Stimulated activated naive CD4-positive, alpha-beta T cell treated with Interleukin-2 at 50 U/mL for 16 hours (primary cell): ENCODE measurements at places on chromosomes 5 and 9.
A peak's percentile ranks its signal among the peaks of the same experiment; 100 is the strongest.

- DNase-seq: no peak
These were observed 84.4 kb downstream of the DAPK1 start for GRCh38 chr9:87581949-87582637.

DNA sequence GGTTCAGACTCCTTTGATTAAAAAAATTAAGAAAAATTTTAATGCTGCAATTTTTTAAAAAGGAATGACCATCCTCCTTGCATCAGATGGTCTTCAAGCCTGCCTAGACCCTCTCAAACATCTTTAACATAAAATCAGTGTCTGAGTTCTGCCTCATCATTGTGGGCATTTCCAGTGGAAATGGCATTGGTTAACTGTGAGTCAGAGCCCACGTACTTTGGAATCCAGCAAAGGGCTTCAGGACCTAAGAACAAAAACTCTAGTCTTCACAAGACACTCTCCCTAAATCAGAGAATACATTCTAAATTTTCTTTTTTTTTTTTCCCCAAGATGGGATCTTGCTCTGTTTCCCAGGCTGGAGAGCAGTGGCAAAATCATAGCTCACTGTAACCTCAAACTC lies 9.4 kb upstream of the C5orf15 start:
- no peak for DNase-seq

- DNase-seq: no peak
These were observed 1037.8 kb downstream of the NR2F1-AS1 start for GRCh38 chr5:92543201-92543600.

DNA sequence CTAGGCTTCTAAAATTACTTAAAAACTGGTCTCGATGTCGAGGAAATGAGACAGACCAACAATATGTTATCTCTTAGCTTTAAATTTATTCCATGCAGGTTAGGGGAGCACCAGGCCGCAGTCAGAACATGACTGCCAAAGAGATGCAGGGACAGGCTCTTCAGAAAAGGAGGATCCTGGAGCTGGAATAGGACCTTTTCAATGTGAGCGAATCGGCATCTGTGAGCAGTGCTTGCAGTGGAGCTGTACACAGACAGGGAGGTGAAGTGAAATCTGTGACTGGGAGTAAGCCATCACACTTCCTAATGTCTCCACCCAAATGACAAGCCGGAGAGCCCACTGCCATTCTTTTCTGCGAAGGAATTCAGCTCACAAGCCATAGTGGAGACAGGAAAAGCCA lies 78.2 kb downstream of the EFNA5 start:
- no peak for DNase-seq

DNA sequence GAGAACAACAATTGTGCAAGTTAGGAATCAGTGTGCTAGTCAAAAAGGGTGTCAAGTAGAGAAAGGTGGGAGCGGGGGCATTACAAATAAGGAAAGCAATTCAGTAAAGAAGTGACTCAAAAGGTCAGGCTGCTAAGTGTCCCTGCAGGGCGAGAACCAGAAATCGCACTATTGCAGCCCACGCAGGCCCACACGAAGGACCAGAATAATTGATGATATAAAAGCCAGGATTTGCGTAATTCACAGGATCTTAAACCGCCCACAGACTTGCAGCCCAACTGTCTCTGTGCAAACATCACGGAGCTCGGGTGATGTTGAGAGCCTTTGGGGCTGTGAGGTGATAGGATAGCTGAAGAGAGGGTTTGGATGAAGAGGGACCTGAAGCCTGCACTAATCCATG lies 349.0 kb downstream of the BRINP1 start:
- no peak for DNase-seq

GRCh38 chr5:159507661-159508060 lies 177.4 kb upstream of the IL12B start:
- no peak for DNase-seq

GRCh38 chr9:99746406-99746805 lies 75.3 kb upstream of the NR4A3 start:
- no peak for DNase-seq

GRCh38 chr5:71533615-71534014 lies 53.5 kb upstream of the MCCC2 start:
- DNase-seq: no peak

- no peak for DNase-seq
These were observed 133.0 kb downstream of the ENC1 start for GRCh38 chr5:74507370-74508005.

GRCh38 chr5:9903801-9904200 lies 273.6 kb upstream of the TAS2R1 start:
- no peak for DNase-seq

- DNase-seq: no peak
These were observed 225.3 kb downstream of the PAPPA start for GRCh38 chr9:116378873-116379272.

- no peak for DNase-seq
These were observed 615.6 kb downstream of the EBF1 start for GRCh38 chr5:158484150-158484549.

DNA sequence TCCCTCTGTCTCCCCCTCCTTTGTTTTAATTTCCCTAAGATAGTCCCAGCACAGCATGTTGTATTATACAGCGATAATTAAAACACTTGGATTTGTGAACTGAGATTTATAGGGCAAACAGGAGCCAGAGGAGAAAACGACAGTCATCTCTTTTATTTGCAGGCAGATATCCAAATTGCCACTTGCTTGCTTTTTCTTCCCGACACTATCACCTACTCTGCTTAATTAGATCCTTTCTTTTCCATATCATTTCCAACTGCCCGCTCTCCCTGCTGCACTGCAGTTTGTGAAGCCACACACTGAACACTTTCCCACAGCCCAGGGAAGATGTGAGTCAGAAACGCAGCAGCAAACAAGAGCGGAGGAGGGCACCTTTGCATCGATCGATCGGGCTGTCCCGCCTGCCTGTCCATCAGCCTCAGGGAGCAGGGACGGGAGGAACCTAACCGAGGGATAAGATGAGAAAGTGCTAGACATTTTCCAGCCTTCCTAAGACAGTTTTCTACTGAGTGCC lies 35.8 kb upstream of the SPRY4 start:
- DNase-seq: no peak

DNA sequence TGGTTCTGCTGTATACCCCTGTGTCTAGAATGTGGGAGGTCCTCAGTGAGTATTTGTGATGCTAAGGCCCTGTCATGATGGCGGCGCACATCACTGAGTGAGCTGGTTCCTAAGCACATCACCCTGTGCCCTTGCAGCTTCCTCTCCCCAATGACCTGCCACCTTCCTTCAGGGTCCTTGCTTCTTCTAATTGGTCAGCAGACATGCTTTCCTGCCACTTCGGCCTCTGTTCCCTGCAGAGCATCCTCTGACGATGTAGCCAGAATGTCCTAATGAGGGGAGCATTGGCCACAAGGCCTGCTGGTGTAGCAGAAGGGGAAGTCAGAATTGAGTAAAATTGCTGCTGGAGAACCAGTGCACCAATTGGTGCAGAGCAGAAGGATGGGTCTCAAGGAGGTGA lies 31.1 kb upstream of the ANGPTL2 start:
- no peak for DNase-seq

DNA sequence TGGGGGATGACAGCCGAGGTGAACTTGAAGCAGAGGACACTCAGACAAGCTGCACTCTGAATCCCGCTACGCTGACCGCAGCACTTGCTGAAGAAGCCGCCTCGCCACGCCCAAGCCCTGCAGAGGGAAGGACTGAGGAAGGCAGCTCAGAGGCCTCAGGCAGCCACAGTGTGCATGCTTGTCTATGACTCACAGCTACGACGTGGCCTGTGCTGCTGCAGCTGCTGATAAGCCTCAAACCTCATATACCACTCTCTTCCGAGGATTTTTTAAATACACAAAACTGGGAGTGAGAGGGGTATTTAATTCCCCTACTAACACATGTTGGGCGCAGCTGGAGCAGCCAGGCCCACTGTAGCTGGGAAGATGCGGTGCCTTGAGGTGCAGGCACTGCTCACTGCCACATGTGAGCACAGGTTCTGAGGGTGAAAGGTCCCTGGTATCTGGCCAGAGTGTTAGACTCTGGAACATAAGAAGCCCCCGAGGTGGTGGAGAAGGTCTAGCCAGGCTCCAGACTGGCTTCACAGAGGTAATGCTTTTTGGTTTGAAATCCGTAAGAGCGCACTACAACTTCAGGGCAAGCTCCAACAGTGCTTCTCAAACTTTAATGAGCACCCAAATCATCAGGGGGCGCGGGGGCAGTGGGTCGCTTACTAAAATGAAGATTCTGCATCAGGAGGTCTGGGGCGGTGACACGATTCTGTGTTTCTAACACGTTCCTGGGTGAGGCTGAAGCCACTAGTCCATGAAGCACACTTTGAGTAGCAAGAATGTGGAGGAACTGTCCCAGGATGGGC lies 196.8 kb downstream of the AUH start:
- peak; percentile 70 for DNase-seq

DNA sequence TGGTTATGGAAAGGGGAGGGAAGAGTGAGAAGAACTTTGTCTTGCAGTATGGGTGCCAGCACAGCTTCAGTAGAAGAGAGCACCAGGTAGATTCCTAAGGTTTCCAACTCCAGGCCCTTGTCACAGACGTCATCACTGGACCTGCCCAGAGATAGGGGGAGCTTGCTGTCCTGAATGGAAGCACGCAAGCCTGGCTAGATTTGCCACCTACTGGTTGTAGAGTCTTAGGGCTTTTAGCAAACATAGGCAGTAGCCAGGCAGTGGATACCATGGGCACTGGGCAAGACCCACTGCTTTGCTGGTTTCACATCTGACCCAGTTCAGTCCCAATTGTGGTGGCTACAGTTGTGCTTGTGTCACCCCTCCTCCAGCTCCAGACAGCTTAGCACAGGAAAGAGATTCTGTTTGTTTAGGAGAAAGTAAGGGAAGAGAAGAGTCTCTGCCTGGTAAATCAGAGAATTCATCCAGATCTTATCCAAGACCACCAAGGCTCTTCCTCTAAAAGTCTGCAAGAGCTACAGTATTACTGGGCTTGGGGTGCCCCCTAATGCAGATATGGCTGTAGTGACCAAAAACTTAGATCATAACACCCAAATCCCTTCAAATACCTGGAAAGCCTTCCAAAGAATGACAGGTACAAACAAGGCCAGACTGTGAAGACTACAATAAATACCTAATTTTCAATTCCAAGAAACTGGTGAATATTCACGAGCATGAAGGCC lies 158.9 kb downstream of the HINT1 start:
- no peak for DNase-seq

DNA sequence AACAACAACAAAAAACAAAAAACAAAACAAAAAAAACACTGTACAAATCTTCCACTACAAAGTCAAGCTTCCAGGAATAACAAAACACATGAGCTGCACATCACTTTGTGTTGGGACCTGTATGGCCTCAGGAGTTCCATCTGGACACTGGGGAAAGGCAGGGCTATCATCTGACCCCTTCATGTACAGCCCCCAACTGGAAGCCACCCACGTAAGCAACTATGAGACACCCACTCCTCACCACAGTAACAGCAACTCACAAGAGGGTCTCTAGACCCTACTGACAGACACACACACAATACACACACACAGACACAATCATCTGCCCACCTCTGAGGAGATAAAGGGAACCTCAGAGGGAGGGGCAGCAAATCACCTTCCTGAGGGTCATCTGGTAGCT lies 81.7 kb upstream of the LRRTM2 start:
- DNase-seq: no peak

DNA sequence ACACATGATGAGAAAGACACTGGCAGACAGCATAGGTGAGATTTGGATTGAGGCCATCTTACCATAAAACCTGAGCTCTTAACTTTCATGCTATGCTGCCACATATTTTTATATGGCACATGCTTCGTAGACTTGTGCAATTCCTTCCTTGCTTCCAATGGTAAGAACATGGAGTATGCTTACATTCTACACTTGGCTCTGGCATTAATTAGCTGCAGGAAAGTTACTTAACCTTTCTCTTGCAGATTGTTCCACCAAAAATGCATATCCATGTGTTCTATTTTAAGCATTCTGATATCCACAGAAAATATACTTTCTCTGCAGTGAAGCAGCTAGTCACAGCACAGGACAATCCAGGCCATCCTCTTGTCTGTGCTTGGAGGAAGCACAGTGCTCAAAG lies 119.4 kb downstream of the MPDZ start:
- no peak for DNase-seq

GRCh38 chr5:119339965-119340364 lies 15.9 kb upstream of the TNFAIP8 start:
- peak; percentile 21 for DNase-seq

DNA sequence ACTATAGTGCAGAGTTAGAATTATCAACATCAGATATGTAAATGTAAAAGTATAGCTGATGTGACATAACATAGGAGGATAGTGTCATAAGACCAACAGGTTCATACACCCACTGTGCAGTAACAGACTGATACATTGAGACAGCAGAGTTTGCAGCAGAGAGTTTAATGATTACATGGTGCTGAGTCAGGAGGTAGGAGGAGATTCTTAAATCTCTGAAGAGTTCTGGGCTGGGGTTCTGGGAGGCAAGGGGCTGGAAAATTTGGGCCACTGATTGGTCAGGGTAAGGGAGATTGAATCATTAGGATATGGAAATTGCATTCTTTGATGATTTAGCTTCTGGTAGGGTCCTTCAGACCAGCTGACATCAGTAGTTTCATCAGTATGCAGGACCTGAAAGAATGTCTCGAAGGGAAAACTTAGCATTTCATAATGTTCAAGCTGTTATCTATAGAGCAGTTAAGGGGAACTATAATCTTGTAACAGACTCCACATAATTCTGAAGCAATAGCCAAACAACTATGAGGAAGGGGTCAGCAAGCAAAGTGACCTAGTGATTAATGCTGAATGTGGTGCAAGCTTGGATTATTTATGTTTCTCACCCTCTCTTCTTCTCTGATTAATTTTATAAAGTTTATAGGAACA lies 35.6 kb downstream of the CCL28 start:
- DNase-seq: no peak

DNA sequence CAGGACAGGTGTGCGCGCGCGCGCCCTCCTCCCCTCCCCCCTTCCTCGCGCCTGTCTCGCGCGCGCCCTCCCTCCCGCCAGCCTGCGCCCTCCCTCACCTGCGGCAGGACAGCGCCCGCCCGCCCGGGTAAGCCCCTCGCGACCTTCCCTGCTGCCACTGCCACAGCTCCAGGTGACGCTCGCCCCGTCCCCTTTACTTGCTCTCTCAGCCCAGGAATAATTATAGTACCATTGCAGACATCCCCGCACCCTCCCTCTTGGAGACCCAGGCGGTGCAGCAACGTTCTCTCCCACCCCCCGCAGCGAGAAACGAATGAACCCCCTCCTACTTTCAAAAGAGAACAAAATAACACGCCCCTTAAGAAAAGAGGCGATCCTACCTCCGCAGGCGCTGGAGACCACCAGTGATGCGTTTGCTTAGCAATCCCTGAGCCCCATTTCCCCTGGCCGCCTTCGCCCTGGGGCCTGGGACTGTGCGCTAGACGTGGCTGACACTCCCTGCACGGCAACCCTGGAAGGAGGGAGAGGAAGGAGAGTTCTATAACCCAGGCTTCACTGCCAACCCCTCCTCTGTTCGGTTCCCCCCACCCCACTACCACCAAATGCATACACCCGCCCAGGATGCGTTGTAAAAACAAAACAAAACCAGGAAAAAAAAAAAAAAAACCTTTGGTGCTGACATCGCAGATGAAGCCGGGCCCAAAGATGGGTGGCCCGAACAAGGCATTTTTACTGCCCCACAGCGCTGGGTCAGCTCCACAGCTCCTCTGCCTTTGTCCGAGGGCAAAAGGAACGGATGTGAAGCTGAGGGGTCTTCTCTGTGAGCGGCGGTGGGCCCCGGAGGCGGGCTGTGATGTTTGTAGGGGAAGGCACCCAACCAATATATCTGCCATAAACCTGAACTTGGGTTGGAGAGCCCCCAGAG lies 5.6 kb upstream of the PURA start:
- DNase-seq: no peak

- no peak for DNase-seq
These were observed 187.9 kb downstream of the MAN2A1 start for GRCh38 chr5:109877670-109878045.
